ENCODE measurements at places on chromosomes 1 and 21.

GRCh38 chr1:229531326-229531725 lies 23.2 kb upstream of the NUP133 start:
- no peak overlapping the region for H3K27ac ChIP-seq
- no peaks in the 10 kb centered on the region for H3K4me1 ChIP-seq
- DNase-seq: no peak
- peaks cover 17% of the 10 kb centered on the region for H3K36me3 ChIP-seq
- no peak overlapping the region for H3K4me3 ChIP-seq

DNA sequence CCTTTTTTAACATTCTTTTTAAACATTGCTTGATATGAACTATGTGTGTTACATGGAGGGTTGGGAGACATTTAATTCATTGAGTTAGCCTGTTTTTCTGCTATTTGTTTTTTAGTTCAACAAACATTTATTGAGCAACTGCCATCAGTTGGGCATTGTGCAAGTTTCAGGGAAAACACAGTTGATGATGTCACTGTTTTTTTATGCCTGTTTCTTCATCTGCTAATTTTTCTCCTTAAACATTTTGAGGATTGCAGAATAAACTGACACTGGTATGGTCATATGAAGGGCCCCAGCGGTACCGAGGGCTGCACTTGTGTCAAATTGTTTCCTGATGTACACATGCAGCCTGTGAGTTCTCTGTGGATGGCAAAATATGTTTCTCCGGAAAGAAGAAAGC lies 253.0 kb downstream of the FGGY start:
- H3K27me3 ChIP-seq: no peaks in the 10 kb centered on the region
- peak; percentile 84 for DNase-seq
- peaks cover 10% of the 10 kb centered on the region for H3K4me1 ChIP-seq
- no peak overlapping the region for H3K27ac ChIP-seq
- no peak overlapping the region for H3K4me3 ChIP-seq
- no peaks in the 10 kb centered on the region for H3K36me3 ChIP-seq

DNA sequence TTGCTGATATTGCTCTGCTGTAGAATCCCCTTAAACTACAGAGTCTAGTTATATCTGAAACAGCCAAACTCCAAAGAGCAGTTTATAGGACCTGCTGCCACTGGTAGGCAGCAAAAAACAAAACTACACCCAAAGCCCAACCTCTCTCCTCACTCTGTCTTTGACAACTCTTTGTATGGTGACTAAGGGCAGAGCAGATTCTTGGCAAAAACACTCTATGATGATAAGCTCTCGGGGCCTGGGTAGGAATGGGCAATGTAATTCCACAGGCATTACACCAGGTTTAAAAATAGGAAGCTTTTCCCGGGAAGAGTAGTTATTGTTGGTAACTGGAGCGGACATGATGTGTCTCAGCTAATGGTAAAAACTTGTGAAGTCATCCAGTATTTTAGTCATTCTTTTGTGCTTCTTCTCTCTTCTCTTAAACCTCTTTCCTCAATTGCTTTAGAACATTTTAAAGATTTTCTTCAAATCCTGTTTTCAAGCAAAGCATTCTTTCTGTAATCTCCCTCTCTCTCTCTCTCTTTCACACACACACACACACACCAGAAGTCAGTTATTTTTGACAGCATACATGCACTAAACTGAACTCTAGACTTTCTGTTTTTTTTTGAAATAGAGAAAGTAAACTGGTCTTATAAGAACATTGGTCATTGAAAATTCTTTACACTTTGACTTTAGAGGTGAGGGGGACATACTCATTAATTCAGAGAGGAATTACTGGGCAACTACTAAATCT lies 193.5 kb downstream of the PAPPA2 start:
- DNase-seq: peak; percentile 23
- H3K36me3 ChIP-seq: no peaks in the 10 kb centered on the region

- no peaks in the 10 kb centered on the region for H3K4me1 ChIP-seq
- no peak for DNase-seq
- no peak overlapping the region for H3K27ac ChIP-seq
- H3K36me3 ChIP-seq: no peaks in the 10 kb centered on the region
- H3K27me3 ChIP-seq: no peaks in the 10 kb centered on the region
- no peak overlapping the region for H3K4me3 ChIP-seq
These were observed 508.1 kb downstream of the DPYD start for GRCh38 chr1:97412737-97413136.

DNA sequence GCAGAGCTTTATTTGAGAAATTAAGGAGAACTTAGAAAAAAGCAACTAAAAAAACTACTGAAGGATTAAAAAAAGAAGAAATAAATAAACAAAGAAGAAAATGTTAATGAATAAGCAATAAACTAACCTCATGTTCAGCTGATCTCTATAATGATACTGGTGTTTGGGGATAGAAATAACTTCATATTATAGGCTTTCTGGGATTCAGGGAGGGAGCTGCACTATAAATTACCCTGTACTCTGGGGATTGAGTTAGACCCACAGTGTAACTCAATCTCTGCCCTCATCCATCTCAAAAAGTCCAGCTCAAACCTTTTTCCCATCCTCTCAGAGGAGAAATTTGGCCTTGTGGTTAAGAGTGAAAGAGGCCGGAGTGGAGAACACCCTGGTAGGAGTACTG lies 33.8 kb upstream of the CCN1 start:
- H3K27me3 ChIP-seq: no peaks in the 10 kb centered on the region
- peaks cover 49% of the 10 kb centered on the region for H3K4me1 ChIP-seq
- H3K27ac ChIP-seq: no peak overlapping the region
- H3K36me3 ChIP-seq: no peaks in the 10 kb centered on the region
- no peak overlapping the region for H3K4me3 ChIP-seq
- DNase-seq: no peak

- peak overlapping the region; percentile 11 for H3K4me3 ChIP-seq
These were observed 22.1 kb upstream of the CITED4 start for GRCh38 chr1:40884055-40884795.

DNA sequence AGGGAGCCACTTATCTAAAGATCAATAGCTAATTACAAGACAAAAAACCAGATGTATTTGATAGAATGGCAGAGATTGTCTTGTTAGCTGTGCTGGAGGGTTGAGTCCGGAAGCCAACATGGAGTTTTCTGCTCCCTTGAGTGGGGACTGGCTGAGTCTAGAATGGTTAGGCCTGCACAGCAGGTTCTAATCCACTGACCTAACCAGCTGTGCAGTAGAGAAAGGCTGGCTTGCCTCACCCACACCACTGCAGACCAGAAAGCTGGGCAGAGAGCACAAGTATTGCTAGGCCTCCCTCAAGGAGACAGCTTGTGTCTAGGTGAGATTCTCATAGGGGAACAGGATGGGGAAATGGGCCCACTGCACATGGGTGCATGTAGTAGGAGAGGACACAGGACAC lies 11.7 kb upstream of the GNG12 start:
- H3K36me3 ChIP-seq: no peaks in the 10 kb centered on the region
- DNase-seq: no peak
- no peak overlapping the region for H3K27ac ChIP-seq
- H3K27me3 ChIP-seq: no peaks in the 10 kb centered on the region
- H3K4me3 ChIP-seq: no peak overlapping the region
- H3K4me1 ChIP-seq: no peaks in the 10 kb centered on the region

DNA sequence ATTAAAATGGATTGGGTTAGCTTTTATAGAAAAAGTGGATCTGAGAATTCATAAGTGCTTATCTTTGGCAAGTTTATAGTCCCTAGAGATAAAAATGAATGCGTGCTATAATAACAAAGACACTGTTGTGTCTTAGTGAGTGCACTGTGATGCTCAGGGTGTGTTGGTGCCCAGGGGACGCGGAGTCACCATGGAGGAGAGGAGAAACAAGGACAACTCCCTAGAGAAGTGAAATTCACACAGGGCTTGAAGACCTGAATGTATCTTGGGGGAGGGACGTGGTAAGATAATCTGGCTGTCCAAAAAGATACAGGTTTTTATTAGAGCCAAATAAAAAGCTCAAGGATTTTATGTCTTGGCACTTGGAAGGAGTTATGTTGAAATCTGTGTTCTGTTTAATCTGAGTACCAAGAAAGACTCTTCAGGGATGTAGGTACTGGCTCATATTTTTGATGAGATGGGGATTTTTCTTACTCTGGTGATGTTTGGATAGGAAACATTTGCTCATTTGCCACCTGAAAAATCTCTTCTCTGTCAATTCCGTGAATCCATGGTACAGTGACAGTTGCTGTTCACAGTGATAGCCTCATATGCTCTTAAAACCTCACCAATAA lies 9.6 kb downstream of the SMYD2 start:
- no peak overlapping the region for H3K27ac ChIP-seq
- no peak overlapping the region for H3K4me3 ChIP-seq
- no peaks in the 10 kb centered on the region for H3K27me3 ChIP-seq

DNA sequence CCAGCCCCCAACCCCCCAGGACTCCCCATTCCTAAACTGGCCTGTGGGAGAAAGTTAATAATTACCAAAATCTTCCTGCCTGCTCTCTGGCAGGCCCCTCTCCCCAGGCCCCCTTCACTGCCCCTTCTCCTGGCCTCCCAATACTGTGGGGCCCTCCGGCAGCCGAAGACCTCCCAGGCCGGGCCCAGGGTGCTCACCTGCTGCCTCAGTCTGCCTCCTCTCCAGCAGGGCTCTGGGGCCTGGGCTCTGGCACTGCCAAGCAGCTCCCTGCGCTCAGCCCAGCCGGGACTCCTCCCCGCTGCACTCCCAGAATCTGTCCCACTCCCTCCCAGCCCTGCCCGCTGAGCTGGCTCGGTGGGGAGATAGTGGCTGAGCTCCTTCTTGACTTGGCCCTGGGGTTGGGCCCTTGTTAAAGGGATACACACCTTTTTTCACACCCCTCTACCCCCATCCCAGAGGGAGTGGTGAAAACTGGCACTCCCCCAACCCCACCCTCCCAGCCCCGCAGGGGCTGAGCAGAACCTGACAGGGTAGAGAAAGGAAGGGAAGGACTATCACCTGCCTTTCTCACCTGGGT lies at the start of gene S100A16:
S100A16 (minus strand) TSS at position 383 of the 577 bp plus-strand sequence. CDS start 4,986 bp downstream, outside the sequence.
- H3K36me3 ChIP-seq: no peaks in the 10 kb centered on the region
- no peaks in the 10 kb centered on the region for H3K27me3 ChIP-seq
- peak; percentile 71 for DNase-seq
- H3K4me1 ChIP-seq: peaks cover 33% of the 10 kb centered on the region
- peak within 1 kb of the TSS; percentile 50 for H3K4me3 ChIP-seq
- H3K27ac ChIP-seq: peak within 1 kb of the TSS; percentile 70

- no peaks in the 10 kb centered on the region for H3K27me3 ChIP-seq
- no peak overlapping the region for H3K27ac ChIP-seq
These were observed 785.7 kb downstream of the ADGRL2 start for GRCh38 chr1:82586473-82586872.

GRCh38 chr1:183689762-183690204 lies 36.7 kb upstream of the APOBEC4 start:
- peaks cover 61% of the 10 kb centered on the region for H3K4me1 ChIP-seq
- no peaks in the 10 kb centered on the region for H3K36me3 ChIP-seq
- H3K4me3 ChIP-seq: no peak overlapping the region
- no peak overlapping the region for H3K27ac ChIP-seq
- no peaks in the 10 kb centered on the region for H3K27me3 ChIP-seq
- no peak for DNase-seq

DNA sequence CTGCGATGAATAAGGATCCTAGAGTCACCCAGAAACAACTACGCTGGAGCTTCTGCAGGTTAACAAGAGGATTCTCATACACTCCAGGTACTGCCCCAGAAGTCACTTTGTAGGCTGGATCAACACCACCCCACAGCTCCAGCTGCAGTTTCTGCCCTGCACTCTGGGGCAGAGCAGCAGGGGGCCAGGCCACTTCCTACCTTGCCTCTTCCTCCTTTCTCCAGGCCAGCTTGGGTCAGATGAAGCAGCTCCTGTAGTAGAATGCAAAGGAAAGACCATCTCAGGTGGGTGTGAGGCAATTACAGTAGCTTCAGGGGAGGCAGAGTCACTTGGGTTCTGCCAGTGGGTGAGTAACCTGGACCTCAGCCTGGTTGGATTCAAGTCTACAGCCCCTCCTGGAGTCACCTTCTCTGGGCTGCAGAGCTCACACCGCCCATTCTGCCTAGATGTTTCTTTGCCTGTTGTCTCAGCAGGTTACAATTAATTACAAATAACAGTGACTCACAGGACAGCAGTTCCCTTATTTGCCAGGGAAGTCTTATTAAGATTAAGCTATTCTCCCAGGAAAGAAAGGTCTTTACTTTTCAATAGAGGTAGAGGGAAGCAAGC lies 24.4 kb upstream of the BCAR3 start:
- peaks cover 30% of the 10 kb centered on the region for H3K4me1 ChIP-seq
- H3K4me3 ChIP-seq: no peak overlapping the region
- H3K36me3 ChIP-seq: no peaks in the 10 kb centered on the region
